ENCODE measurements at places on chromosomes 2 and 18.

- no peak for DNase-seq
Observed at GRCh38 chr2:204027091-204027490, 90.5 kb downstream of the ICOS start.

DNA sequence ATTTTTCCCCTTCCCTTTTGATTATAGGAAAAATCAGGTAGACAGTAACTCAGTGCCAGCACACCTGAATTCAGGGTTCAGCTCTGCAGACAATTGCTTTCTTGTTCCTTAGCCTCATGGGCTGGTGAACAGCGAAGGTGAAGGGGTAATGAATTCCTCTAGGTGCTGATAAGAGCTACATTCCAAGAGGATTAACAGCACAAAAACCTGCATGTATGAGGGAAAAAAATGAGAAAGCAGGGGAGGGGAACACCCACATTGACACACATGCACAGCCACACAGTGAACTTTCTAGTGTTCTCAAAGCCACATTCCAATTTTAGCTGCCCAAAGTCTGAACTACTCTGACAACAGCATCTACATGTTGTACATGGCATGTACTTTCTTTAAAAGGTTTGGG is 46.1 kb downstream of the SPATS2L start:
- no peak for DNase-seq

DNA sequence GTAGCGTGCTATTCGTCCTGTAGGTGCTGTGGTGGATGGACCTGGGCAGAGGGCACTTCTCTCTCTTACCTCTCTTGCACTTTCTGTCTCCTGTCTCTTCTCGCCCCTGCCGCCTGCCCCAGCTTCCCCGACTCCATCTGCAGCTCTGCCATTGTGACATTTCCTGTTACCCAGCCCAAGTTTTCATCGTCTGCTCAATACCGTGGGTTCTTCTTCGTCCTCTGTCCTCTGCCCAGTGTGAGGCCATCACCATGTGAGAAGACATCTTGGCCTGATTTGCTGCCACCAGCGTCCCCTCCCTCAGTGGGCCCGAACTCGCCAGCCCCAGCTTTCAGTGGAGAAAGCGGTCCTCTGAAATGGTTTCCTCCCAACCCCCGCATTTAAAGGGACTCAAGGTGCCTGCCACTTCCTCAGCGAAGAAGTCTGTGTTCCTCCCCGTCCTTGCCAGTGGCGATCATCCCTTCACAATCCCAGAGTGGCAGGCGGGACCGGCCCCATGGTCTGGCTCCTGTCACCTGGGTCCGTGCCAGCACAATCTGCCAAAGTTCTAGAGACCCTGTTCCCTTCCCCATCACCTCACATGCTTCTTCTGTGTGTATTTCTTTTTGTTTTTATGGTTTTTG is 18.0 kb downstream of the TGOLN2 start:
- no peak for DNase-seq

DNA sequence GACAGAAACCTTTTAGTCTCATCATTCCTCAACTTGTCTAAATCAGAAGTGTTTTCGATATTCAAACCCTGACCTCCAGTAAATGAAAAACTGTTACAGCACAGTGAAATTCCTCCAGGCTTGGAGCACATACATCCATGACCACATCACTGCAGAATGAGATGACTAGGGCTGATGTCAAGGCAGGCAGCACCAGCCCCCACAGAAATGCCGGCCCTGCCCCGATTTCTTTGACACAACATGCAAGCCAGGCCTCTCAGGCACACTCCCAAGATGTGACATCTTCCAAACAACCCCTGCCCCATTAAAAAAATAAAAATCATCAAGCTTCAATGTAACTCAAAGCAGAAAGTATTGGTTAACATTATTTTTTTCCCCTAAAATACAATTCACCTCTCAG is 103.3 kb downstream of the CTAGE1 start:
- no peak for DNase-seq

DNA sequence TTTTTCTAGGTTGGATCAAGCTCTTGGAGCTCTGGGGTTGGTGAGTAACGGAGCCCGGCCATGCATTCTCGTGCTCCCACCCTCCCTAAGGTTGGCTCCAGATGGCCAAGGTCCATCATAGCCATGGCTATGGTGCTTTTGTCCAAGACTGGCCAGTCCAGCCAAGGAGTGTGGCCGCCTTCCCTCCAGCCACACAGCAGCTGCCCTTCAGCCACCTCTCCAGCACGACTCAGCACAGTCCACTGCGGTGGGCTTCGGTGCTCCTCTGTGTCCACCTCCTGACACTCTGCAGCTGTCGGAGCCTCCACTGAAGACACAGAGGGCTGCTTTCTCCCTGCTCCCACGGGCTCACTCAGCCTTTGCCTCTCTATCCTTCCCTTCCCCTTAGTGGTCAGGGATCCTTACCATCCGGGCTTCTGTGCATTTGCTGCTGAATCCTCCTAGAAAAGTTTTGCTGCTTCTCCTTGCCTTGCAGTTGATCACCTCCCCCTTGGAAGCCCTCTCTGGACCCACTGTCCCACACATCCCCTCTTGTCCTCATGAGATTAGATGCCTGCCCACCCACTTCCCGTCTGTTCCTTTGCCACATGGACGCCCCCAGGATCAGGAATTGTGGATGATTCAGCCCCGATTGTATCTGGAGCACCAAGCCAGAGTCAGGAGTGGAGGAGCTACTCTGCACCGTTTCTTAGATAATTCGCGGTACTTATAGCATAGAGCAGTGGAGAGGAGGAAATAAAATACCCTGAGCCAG is 177.1 kb upstream of the COPS8 start:
- no peak for DNase-seq

- no peak for DNase-seq
Observed at GRCh38 chr2:28628987-28629386, 122.6 kb upstream of the PPP1CB start.

- no peak for DNase-seq
Observed at GRCh38 chr2:159164457-159164911, 122.0 kb downstream of the WDSUB1 start.

DNA sequence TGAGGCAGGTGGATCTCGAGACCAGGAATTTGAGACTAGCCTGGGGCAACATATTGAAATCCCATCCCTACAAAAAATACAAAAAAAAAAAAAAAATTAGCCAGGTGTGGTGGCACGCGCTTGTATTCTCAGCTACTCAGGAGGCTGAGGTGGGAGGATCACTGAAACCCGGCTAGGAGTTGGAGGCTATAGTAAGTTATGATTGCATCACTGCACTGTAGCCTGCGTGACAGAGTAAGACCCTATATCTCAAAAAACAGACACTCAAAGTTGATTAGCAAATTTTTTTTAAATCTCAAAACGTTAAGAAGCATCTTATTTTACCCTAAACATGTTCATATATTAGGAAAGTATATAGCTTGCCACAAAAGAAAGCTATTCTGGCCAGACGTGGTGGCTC is 7.6 kb downstream of the RAB1A start:
- DNase-seq = no peak
